ENCODE measurements at places on chromosomes 1 and 21. TPM values are rescaled to one million over a fixed set of nuclear protein-coding genes. Genes with fewer than 3 reads are reported as not detected.
A peak's percentile ranks its signal among the peaks of the same experiment; 100 is the strongest.

SYPL2 gene
- 61.5 TPM for total RNA-seq

AIM2 gene
- not detected for total RNA-seq

COL6A1 gene
- 533 TPM for total RNA-seq

FBXO2 gene
- total RNA-seq = 1.5 TPM

CCDC27 gene
- not detected for total RNA-seq

FCGR3A gene
- total RNA-seq = 3.4 TPM

KIRREL1 gene
- 46.2 TPM for total RNA-seq

OR2L13 gene
- total RNA-seq = not detected

DDR2 gene
- 60.6 TPM for total RNA-seq

IGSF9 gene
- total RNA-seq = 8.7 TPM

DNA sequence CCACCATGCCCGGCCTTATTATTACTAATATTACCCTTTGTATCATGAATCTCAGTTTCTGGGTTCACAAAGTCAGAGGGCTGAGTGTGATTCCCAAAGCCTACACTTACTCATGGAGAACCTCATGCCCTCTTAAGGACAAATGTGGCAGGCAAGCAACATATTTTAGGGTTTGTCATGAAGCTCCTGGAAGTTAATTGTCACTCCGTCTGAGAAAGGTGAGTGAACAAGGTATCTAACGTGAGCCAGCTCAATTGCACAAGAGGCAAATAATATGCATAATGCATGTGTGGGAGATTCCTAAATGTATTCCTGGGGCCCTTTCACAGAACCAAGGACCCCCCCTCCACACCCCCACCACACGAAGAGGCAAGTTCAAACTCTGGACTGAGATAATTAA is 10.1 kb upstream of the TIAM1 start:
- no peak for DNase-seq

DNA sequence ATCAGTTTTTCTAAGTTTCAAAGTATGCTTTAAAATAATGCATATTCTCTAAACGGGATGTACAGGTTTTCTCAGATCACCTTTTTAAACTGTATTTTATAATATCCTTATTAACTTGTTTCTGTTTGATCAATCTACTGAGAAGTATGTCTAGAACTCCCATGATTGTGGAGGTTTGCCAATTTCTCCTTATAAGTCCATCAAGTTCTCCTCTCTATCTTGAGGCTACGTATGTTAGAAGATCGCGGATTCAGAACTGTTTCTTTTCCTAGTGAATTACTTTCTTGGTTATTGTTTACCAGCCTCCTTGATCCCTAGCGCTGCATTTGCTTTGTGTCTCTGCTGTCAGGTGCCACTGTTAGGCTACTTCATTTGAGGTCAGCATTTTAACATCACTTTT is 89.2 kb downstream of the NPHP4 start:
- no peak for DNase-seq

GRCh38 chr1:76876655-76877395 is 9.5 kb downstream of the ST6GALNAC5 start:
- DNase-seq = no peak

GRCh38 chr1:2298685-2299084 is 70.6 kb downstream of the SKI start:
- DNase-seq = no peak

- no peak for DNase-seq
Measured at GRCh38 chr1:64031236-64031635, 172.2 kb upstream of the UBE2U start.

DNA sequence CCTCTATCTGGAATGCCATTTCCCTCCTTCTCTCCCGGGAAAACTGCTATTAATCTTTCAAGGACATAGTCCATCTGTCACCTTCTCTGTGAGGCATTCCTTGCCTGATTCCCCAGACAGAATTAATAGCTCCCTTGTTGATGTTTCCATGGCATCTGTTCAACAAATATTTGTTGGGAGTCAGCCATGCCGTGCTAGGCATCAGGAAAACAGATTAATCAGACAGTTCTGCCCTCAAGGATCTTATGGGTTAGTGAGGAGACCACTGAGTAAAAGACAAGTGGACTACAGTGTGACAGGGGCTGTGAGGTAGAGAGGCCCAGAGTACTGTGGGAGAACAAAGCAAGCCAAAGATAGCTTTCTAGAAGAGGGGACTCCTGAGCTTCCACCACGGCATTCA is 11.4 kb upstream of the MAGOH start:
- peak; percentile 5 for DNase-seq

DNA sequence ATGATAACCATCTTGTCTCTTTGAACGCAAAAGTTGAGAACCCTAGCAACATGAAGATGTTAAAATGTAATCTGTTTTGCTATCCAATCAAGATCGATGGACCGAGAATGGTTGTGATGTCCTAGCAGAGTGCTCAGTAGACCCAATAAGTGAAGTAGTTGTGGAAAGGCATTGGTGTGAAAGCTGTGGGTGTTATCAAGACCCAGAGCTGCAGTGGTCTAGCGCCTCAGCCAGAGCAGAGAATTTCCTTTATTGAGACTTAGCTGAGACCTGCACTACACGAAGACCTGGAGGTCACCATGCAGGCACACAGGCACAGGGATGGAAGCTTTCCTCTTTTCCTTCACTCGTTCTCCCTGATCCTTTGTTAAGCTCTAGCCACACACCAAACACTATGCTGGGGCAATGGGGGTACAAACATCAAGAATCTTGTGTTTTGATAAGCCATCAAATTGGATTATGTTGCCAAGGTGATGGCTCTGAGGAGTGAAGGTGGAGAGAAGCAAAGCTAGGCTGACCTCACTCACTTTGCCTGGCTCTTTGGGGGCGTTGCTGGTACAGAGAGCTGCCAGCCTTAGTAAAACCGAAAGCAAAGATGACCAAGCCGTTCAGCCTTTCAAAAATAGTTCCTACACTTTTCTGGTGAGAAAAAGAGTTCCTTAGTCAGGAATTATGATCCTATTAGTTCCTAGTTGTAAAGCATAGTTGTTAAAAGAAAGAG is 24.1 kb downstream of the METTL13 start:
- no peak for DNase-seq

GRCh38 chr1:211378844-211379243 is 52.2 kb downstream of the TRAF5 start:
- DNase-seq = peak; percentile 11

- DNase-seq = peak; percentile 77
Measured at GRCh38 chr1:8844501-8845006, 27.1 kb upstream of the RERE start.

GRCh38 chr1:218383051-218383450 is 37.9 kb downstream of the TGFB2 start:
- DNase-seq = no peak

- no peak for DNase-seq
Measured at GRCh38 chr1:225814381-225814780, 4.5 kb downstream of the EPHX1 start.

- DNase-seq = peak; percentile 62
Measured at GRCh38 chr1:147579532-147579931, 38.2 kb downstream of the BCL9 start.

GRCh38 chr1:208248307-208248801 is 4.2 kb upstream of the PLXNA2 start:
- DNase-seq = no peak

DNA sequence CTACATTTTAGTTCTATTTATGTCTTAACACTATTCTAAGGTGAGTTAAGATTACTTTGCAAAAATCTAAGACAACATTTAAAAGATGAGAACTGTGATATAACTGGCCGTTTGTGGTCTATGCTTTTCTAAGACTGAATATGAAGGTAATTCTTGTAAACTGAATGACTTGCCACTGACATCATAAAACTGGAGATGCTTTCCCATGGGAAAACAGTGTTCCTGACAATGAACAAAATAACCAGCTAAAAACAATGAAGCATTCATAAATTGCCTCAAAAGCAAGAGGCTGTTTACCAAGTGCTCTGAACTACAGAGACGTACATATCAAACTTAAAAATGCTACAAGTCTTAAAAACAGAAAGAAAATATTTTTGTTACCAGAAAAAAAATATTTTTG is 54.7 kb downstream of the APP start:
- peak; percentile 55 for DNase-seq
